ENCODE measurements at places on chromosomes 5 and 9.
A peak's percentile ranks its signal among the peaks of the same experiment; 100 is the strongest.

DNA sequence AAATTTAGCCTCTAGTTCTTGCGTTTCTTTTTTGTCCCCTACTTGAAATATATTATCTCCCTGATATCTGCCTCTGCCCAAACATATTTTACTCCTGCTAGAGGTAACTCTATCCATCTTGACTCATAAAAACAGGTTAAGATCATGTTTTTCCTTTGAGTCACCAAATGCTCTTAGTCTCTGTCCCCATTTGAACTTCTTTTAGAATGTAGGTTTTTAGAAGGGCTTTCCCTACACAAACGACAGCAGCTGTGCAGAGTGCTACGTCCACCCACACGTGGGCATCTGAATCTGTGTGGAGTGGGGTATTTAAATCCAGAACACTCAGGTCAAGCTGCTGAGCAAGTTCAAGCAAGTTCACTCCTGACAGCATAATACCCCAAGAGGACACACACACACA is 2.2 kb downstream of the HSD17B3 start:
- no peak for DNase-seq

GRCh38 chr9:111700776-111701175 is 39.4 kb downstream of the GNG10 start:
- DNase-seq, result no peak

DNA sequence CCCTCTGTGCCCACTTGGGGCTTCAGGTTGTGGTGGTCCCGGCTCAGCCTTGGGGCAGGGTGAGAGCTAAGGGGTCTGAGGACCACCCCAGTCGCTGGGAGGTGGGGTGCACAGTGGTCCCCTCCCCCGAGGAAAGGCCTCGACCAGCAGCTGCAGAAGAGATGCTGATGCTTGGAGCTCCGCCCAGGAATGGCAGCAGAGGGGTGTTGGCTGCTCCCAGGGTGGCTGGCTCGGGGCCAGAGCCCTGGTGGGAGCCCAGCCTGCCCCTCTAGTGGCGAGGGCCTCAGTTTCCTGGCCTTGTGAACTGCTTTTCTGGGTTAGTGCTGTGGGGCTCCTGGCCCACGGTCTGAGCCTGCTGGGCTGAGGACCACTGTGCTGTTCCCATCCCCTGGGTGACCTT is 1.2 kb downstream of the DIPK1B start:
- DNase-seq, result no peak

GRCh38 chr9:1857808-1858207 is 157.3 kb upstream of the SMARCA2 start:
- no peak for DNase-seq

- DNase-seq, result no peak
Observed at GRCh38 chr9:137023157-137023556, 4.9 kb downstream of the ABCA2 start.

DNA sequence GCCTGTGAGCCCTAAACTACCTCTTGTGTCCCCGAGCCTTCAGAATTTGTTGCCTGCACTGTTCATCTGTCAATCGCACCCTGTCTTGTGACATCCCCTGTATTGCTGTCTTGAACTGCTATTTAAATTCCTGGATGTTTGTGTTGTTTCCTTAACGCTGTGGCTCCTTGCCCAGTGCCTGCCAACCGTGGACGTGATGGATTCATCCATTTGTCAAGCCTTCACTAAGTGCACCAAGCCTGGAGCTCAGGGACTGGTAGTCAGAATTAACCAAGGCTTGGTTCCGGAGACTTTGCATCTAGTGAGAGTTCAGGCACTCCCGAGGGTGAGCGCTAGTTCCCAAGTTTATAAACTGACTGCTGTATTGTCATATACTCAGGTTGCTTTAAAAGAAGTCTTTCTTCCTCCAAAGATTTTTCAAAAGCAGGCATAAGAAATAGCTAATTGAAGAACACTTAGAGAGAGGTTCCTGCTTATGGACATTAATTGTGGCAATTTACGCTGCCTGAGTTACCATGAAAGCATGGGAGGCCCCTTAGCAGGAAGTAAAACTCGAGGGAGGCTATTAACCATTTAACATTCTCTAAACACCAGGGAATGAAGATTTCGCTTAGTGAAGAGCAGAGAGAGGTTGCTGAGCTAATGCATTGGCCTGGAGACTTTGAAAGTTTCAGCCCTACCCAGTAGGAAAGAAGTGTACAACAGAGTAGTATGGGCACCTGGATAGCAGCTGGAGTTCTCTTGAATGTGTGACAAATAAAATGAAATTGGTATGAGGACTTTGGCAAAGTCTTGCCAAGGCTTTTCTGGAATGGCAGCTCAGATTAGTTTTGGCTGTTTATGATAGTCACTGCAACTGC is 29.0 kb downstream of the RGS3 start:
- DNase-seq, result no peak

GRCh38 chr9:112028242-112029221 is 131.9 kb downstream of the UGCG start:
- DNase-seq, result no peak

DNA sequence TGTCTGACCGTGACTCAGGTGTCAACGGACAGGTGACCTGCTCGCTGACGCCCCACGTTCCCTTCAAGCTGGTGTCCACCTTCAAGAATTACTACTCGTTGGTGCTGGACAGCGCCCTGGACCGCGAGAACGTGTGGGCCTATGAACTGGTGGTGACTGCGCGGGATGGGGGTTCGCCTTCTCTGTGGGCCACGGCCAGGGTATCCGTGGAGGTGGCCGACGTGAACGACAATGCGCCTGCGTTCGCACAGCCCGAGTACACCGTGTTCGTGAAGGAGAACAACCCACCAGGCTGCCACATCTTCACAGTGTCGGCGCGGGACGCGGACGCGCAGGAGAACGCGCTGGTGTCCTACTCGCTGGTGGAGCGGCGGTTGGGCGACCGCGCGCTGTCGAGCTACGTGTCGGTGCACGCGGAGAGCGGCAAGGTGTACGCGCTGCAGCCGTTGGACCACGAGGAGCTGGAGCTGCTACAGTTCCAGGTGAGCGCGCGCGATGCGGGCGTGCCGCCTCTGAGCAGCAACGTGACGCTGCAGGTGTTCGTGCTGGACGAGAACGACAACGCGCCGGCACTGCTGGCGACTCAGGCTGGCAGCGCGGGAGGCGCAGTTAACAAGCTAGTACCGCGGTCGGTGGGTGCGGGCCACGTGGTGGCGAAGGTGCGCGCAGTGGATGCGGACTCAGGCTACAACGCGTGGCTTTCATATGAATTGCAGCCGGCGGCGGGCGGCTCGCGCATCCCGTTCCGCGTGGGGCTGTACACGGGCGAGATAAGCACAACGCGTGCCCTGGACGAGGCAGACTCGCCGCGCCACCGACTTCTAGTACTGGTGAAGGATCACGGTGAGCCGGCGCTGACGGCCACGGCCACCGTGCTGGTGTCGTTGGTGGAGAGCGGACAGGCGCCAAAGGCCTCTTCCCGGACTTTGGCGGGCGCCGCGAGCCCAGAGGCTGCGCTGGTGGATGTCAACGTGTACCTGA is 1.8 kb downstream of the PCDHA11 start:
- no peak for DNase-seq

GRCh38 chr9:4666042-4666699 is at the start of gene SPATA6L:
TSS of gene SPATA6L (minus strand) at chr9:4666480. CDS start at chr9:4666250, 230 bp downstream.
- peak; percentile 6 for DNase-seq

DNA sequence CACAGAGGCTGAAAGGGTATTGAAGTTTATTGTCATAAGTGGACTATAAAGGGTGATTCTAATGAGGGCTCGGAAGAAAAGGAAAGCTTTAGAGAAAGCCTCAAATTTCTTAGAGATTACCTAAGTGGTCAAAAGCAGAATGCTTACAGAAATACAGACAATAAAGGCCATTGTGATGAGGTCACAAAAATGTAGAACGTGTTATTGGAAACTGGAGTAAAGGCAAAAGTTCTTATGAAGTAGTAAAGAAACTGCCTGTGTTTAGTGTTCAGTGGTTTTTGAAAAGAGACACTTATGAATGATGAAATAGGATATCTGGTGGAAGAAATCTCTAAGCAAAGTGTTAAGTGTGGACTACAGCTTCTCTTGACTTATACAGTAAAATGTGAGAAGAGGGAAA is 726.9 kb downstream of the DNAH5 start:
- DNase-seq, result no peak

DNA sequence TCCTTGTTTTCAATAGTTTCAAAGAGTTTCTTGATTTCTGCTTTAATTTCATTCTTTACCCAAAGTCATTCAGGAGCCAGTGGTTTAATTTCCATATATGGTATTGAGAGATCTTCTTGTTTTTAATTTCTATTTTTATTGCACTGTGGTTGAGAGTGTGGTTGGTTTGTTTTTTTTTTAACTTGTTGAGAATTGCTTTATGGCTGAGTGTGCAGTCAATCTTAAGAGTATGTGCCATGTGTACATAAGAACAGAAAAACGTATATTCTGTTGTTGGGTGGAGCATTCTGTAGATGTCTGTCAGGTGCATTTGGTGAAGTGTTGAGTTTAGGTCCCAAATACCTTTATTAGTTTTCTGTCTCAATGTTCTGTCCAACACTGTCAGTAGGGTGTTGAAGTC is 26.7 kb upstream of the IPPK start:
- DNase-seq, result no peak

- no peak for DNase-seq
Observed at GRCh38 chr5:674630-675011, 18.5 kb downstream of the TPPP start.

- DNase-seq, result no peak
Observed at GRCh38 chr5:177427211-177427822, 841 bp downstream of the GRK6 start.

DNA sequence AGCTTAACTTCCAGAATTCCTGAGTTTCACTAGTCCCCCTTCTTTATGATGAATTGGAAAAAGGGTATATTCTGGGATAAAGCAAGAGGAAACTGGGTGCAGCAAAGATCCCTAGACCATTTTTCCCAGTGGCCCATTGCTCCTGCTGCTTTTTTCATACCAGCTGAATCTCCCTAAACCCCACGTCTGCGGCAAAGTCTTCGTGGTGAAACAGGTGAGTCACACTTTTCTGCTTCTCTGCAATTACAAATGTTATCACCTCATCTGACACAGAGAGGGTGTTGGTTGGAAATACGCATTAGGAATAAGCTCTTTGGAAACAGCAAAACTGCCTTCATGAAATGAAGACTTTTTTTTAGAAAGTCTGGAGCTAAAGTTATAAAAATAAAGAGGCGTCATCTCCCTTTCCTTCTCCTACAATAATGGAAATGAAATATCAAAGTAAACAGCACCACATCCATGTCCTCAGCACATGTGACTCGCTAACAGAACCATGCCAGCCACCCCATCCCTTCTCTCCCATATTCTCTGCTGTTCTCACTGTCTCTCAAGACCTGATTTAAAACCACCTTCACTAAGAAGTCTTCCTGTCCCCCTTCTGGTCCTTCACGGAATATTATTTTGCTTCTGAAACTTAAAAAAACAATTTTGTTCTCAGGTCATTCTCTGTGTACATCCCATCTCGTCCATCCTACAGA is 39.5 kb upstream of the GLRX start:
- DNase-seq, result peak; percentile 38

- DNase-seq, result no peak
Observed at GRCh38 chr5:119864286-119864685, 234.9 kb downstream of the FAM170A start.

GRCh38 chr5:39064450-39064849 is 9.7 kb downstream of the RICTOR start:
- no peak for DNase-seq

GRCh38 chr5:95730730-95731570 is at the start of gene RHOBTB3:
TSS of gene RHOBTB3 (plus strand) at chr5:95731336. CDS start at chr5:95731683, 347 bp downstream.
- peak; percentile 8 for DNase-seq

DNA sequence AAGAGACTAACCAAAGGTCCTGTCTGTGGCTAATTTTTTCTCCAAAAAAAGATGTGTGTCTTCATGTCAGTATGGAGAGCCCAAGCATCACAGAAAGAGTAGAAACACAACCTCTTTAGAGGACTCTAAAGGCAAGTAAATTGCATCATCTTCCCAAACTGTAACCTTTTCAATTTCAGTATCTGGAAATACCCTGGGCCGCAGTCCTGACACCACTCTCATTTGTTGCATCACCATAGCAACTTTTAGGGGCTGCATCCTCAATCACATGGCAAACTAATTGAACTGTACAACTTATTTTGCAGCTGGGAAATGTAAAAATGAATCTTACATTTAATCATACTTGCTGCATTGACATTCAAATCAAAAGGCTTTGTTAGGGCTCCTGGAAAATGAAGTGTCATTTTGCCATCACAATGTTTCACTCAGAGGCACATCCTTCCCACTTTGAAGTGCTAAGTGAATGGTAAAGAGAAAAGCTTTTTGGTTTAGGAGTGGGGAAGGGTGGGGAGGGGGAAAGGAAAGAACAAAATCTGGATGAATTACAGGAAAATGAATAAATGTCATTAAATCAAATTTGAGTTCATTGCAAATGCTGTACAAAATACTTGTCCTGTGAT is 60.6 kb upstream of the GRIA1 start:
- no peak for DNase-seq

DNA sequence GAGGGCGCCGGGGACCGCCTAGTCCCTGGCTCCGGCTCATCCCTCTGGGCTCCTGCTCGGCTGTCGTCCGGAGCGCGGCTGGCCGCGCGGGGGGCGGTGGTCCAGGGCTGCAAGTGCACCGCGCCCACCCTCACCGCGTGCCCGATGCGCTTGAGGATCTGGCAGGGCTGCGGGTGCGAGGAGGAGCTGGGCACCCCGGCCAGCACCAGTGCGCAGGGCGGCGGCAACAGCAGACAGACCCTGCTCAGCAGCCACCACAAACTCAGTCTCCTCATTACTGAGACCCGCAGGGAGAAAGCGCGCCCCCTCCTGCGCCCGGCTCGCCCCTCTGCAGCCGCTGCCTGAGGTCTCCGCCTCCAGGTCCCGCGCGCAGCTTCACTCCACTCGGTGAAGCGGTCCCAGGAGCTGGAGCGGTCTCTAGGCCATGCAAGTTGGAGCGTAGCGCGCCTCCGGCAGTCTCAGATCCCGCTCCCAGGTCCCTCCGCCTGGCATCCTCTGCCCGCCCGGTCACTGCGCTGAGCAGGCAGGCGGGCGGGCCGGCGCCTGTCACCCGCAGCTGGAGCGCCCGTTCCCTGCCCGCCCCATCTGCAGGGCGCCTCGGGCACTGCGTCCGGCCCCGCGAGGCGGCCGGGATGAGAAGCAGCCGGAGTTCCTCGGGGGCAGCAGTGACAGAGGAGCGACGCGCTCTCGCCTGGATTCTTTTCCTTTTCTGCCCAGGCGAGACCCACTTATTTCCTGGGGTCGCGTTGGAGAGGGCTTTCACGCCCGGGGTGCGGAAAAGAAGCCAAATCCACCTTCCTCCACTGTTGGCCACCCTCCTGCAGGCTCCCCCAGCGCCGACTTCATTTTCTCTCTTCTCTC is 512 bp downstream of the GRIN3A start:
- no peak for DNase-seq

- no peak for DNase-seq
Observed at GRCh38 chr5:107887166-107887943, 216.6 kb upstream of the EFNA5 start.

DNA sequence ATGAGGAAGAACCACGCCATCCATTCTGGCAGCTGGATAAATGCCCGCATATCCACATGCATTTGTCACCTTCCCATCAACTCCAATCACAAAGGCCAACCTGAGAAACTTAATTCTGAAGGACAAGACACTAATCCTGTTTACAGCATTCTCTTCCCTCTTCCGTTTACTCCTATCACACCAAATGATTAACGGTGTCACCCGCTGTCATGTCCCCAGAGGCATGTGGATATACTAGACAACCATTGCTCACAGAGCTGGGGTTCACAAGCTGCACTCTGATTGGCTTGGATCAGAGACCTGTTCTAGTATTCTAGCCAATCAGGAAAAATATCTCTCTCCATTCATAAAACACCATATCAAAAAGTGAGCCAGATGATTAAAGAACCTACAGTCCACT is 3.6 kb downstream of the MACROH2A1 start:
- no peak for DNase-seq

Data from T-helper 1 cell (primary cell).